Stimulated activated CD4-positive, alpha-beta T cell treated with anti-CD3 and anti-CD28 coated beads, Interleukin-4, amount 100 ng/mL, for 1 hour (primary cell): ENCODE measurements at places on chromosomes 5 and 9.

- no peak for DNase-seq
Measured at GRCh38 chr9:35864695-35865255, 5.4 kb downstream of the OR13J1 start.

- DNase-seq = no peak
Measured at GRCh38 chr5:151954255-151954654, 29.6 kb upstream of the GLRA1 start.

DNA sequence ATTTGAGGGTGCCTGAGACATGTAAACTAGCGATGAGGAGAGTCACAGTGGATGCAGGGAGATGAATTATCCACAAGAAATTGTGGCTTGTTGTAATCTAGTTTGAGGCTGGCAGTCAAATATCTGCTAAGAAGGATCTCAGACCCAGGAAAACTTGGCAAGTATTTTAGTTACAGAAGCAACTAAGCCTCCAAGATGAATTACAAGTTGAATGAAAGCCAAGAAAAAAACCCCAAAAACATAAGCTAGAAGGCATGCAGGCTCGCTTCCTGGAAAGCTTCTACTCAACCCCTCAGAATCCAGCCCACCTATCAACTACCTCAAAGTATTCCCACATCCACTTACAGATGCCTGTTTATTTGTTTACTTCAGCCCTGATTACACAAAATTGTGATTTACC is 696.9 kb downstream of the MAT2B start:
- no peak for DNase-seq

GRCh38 chr5:115237066-115237465 is 25.6 kb downstream of the PGGT1B start:
- no peak for DNase-seq

DNA sequence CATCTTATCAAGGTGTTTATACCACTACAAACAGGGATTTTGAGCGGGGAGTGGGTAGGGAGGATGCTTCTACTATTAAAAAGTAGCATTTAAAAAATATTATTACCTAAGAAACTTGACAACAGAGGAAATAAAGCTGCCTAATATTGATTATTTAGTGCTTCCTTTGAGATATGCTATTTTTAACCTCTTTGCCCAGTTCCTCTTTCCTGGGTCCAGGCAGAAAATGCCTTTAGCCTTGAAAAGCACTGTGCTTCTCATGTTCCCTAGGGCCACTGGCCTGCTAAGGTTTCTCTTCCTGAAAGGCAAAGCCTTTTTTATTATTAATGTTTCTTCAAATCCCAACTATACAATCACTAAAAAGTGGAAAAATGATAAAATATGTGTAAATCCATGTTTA is 217.2 kb upstream of the HAPLN1 start:
- no peak for DNase-seq

DNA sequence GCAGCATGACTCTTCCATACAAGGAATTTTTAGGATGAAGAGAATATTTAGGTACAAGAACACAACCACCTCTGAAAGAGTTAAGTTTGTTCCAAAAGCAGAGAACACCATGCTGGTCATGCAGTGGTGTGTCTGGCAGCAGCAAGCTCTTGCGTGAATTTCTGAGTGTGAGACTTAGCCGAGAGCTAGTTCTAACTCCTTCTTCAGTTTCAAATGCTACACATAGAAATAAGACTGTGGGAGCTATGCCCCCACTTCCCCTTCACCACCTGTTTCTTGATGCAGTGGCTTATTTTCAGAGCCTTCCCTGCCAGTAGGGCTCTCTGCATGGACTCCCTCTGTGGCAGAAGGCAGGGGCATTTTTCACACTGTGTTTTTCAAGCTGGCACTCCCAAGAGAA is 122.9 kb upstream of the ZNF366 start:
- no peak for DNase-seq

DNA sequence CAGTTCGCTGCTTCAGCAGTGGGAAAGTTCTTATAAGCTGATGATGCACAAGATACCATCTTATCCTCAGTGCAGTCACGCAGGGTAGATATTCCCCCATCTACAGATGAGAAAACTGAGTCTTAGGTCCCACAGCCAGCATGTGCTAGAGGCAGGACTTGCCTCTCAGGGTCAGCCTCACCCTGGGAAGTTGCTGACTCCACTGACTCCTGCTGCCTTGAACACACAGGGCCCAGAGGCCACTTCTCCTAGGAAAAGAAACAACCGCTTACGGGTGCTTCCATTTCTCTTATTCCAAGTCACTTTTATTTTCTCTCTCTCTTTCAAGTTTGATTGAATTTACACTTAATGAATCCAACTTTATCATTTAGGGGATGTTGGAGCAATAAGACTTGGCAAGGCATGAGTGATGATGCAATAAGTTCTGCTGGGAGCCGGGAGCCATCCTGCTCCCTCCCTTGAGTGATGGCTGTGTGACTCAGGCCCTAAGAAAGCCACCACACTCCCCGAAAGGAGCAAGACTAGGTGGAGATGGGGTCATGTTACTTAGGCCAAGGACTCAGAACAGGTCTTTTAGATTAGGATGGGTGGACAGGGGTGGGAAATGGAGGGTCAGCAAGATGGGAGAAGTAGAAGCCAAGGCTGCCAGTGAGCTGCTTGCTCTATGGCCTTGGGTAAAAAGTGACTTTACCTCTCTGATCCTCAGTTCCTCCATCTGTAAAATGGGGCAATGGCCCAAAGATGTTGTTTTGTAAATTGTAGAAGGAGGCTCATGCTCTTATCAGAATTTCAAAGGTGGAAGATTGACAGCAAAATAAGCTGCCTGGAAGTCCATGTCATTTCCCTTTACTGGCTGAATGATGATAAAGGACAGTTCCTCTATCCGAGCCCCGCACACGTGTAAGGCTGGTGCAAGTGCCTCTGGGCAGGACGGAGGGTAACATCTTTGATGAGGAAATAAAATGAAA is 67.4 kb upstream of the ZNF618 start:
- no peak for DNase-seq

GRCh38 chr9:15156241-15156640 is 150.8 kb downstream of the TTC39B start:
- no peak for DNase-seq

GRCh38 chr9:37978983-37979382 is 75.1 kb upstream of the SLC25A51 start:
- no peak for DNase-seq

- DNase-seq = no peak
Measured at GRCh38 chr9:99614341-99614740, 207.3 kb upstream of the NR4A3 start.

- DNase-seq = no peak
Measured at GRCh38 chr9:70013598-70014196, 30.0 kb upstream of the MAMDC2 start.

DNA sequence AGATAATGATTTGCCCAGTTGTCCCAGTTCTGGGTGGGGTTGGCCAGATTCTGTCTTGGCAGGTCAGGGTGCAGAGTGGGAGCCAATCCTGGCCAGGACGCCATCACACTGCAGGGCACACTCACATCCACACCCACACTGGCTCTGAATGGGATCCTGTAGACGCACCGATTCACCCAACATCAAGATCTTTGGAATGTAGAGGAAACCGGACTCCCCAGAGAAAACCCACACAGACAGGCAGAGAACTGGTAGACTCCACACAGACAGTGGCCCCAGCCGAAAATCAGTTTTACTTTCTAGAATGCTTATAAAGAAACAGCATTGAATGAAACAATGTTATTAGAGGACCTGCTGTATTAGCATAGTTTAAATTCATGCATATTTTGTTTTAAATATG is 343.1 kb upstream of the DAB2 start:
- DNase-seq = no peak

DNA sequence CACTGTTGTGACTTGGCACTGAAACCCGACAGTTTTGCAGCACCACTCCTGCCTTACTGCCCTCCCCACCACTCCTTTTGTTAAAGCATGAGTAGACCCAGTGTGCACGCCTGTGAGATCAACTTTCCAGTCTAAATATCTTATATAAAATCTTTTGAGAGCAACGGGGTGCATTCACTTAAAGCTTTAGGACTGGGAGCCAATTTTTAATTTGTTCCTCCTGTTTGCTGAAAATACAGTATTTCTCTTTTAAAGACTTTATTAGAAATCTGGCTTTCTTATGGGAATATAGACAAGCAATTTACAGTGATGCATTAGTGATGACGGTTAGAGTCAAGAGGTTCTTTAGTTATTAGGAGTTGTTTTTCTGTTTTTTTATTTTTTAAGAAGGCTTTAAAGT is 397.5 kb downstream of the TMEM167A start:
- DNase-seq = no peak
